Cortex of kidney (tissue), 1 donor: ENCODE measurements at places on chromosomes 5 and 9.

DNA sequence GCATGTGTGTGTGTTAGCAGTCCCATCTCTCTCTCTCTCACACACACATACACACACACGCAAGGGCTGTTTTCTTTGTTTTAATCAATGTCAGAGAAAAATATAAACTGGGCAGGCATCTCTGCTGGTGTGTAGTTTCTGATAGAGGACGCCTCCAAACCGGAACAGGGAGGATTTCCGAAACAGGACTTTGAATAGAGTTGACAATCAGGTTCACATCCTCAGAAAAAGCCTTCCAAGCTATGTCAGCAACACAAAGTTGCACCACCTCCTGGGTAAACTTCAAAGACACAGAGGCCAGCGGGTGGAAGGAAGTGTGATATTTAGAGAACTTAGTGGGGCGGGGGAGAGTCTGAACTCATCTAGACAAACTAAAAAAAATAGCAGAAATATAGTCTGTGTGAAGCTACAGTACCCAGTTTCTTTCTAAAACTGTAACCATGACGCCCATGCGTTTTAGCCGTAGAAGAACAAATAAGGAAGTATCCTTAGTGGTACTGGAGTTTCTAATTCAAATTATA, 1.2 kb downstream of the ST8SIA4 start:
- DNase-seq: no peak

DNA sequence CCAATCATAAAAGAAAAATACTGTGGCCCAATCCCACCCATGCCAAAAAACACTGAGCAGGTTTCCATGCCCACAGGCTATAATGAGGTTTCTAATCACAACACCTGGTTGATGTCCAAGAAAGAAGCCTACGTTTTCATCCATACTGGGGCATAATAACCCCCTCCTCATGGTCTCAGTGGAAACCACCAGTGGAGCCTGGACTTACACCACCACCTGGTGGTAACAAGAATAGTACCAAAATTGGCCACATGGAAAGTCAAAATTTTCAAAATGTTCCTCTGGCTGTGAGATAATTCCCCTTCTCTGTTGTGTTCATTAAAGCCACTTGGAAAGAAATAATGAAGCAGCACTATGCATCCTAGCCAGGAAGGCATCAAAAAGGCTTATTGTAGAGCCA, 687.3 kb upstream of the ST8SIA4 start:
- DNase-seq: no peak

GRCh38 chr5:75568202-75568601, 43.1 kb upstream of the ANKDD1B start:
- DNase-seq: no peak

GRCh38 chr5:65103756-65104440, 335.2 kb downstream of the CWC27 start:
- no peak for DNase-seq

GRCh38 chr9:112757282-112757883, 6.8 kb downstream of the SNX30 start:
- DNase-seq: no peak

DNA sequence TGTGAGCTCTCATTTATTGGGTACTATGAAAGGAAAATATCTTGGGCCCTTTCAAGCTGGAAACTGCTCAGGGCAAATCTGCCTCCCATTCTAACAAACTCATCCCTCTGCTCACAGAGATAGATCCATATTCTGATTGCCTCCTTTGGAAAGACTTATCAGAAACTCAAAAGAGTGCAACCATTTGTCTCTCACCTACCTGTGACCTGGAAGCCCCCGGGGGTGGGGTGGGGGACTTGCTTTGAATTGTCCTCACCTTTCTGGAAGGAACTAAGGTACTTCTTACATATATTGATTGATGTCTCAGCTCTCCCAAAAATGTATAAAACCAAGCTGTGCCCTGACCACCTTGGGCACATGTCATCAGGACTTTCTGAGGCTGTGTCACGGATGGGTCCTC, 125.3 kb downstream of the ATP10B start:
- no peak for DNase-seq

GRCh38 chr5:181265092-181265671, 4.2 kb upstream of the TRIM52 start:
- DNase-seq: no peak

DNA sequence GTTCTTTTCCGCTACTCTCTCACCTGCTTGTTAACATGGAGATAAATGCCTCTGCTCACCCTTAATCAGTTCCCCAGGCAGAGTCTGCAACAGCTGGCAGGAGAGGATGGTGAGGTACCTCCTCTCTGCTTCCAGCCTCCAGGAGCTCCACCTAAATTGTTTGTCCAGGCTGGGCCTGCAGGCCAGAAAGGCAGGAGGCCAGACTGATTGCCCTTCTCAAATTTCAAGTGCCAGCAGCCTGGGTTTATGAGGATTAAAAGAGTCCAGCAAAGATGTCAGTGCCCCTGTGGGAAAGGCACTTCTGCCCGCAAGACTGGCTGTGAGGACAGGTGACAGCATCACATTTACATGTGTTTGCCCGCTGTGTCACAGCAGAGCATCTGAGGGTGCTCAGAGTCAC, 19.8 kb downstream of the CORO2A start:
- no peak for DNase-seq

DNA sequence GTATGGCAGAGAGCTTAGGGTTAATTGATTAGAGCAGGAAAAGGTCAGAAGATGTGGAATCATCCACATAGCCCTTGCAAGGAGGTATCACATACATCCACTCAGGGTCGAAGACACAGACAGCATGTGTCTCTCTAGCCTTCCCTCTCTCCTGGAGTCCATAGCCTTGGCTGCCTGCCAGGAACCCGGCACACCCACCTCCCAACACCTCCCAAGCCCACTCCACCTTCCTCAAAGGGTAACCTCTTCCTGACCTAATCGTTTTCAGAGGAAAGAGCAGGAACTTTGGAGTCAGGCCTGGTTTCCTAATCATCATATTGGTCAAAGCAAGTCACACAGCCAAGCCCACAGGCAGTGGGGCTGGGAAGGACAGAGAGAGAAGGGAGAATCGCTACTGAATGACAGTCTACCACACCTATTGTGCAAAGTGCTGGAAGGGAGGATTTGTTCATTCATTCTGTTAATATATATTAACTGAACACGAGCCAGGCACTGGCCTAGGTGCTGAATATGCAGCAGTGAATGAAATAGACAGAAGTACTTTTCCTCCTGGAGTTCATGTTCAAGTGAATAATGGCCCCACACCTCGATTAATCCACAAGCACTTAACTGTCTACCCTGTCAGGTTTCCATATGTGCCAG, 107.8 kb downstream of the KCNIP1 start:
- no peak for DNase-seq

DNA sequence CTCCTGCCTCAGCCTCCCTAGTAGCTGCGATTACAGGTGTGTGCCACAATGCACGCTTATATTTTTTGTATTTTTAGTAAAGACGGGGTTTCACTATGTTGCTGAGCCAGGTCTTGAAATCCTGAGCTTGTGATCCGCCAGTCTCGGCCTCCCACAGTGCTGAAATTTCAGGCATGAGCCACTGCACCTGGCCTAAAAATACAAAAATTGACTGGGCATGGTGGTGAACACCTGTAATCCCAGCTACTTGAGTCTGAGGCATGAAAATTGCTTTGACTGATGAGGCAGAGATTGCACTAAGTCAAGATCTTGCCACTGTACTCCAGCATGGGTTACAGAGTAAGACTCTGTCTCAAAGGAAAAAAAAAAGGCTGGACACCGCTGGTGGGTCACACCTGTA, 13.1 kb upstream of the DYNC2I2 start:
- no peak for DNase-seq

DNA sequence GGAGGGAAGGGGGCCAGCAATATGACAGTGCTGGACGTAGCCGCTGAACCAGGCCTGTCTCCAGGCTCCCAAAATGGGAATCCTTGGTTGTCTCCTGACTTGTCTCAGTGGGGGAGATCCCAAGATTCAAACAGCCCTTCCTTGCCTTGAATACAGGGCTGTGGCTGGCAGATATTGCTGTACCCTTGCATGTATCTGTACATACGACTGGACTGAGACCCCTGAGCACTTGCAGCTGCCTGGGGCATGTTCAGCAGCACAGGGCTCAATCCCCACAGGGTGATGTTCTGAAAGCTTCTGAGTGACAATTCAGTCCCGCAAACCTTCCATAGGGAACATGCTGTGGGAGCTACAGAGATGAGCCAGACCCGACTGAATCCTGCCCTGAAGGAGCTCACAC, 13.3 kb downstream of the OR13J1 start:
- no peak for DNase-seq

- DNase-seq: no peak
Observed at GRCh38 chr9:99058964-99059921, 45.7 kb upstream of the TGFBR1 start.

DNA sequence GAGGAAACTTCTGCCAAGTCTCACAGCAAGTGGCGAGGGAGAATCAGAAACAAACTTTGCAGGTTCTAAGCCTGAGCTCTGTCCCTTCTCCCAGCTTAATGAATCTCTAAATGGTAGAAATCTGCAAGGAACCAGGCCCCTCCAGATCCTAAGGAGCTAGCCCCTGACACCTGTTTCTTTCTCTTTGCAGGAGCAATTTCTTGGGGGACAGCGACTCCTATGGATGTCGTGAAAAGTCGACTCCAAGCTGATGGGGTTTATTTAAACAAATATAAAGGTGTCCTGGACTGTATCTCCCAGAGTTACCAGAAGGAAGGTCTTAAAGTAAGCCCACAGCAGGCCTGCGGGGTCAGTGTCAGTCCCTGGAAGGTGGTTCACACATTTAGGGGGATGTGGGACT, 21.8 kb downstream of the IL9 start:
- no peak for DNase-seq

GRCh38 chr5:112625689-112626438, 111.8 kb upstream of the APC start:
- DNase-seq: no peak

DNA sequence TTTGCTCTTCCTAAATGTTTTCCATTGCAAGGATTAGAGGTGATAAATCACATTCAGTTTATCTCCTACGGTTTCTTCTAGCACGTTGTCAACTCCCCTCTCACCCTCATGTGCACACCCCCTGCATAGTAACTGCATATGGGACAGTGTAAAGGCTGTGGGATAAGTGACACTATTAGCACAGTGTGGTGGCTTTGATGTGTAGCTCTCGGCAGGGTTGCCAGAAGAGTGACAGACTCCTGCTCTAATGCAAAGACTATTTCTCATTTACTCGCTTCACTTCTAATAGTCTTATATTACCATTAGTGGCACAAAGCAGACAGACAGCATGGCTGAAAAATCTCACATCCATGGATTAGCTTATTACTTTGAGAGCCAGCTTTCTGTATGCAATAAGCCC, 454.6 kb downstream of the CETN3 start:
- no peak for DNase-seq

- no peak for DNase-seq
Observed at GRCh38 chr5:170049713-170050112, 56.0 kb upstream of the FOXI1 start.

- DNase-seq: no peak
Observed at GRCh38 chr5:107558823-107559375, 111.8 kb downstream of the EFNA5 start.

GRCh38 chr9:33065157-33066076, 11.1 kb downstream of the SMU1 start:
- DNase-seq: no peak

GRCh38 chr5:126383776-126384175, 39.4 kb upstream of the GRAMD2B start:
- no peak for DNase-seq
